ENCODE measurements at places on chromosomes 5 and 9. TPM values are rescaled to one million over a fixed set of nuclear protein-coding genes. Genes with fewer than 3 reads are reported as not detected.

PHYHD1 gene
- total RNA-seq: not detected

CCNJL gene
- total RNA-seq: 35.0 TPM

DNA sequence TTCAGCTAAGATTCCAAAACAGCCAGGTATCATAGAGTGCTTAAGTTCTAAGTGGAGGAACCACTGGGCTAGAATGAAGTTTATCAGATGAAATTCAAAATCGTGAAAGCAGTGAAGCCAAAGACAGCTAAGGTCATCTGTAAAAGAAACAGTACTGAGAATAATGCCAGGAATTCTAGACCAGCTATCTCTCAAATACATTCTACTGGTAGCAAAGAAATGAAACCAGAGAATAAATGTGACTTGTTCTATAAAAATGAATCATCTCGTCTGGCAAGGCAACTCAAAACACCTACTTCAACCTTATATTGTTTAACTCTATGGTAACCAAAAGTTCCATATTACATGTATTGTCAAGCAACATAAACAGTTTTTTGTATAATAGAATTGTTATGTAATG lies 51.3 kb upstream of the RGMB start:
- no peak overlapping the region for H3K27ac ChIP-seq
- DNase-seq: no peak
- H3K4me3 ChIP-seq: no peak overlapping the region
- no peaks in the 10 kb centered on the region for H3K36me3 ChIP-seq
- H3K27me3 ChIP-seq: no peaks in the 10 kb centered on the region
- H3K4me1 ChIP-seq: no peaks in the 10 kb centered on the region

- no peaks in the 10 kb centered on the region for H3K4me1 ChIP-seq
- no peak for DNase-seq
- H3K27me3 ChIP-seq: no peaks in the 10 kb centered on the region
- no peaks in the 10 kb centered on the region for H3K36me3 ChIP-seq
These were observed 311.4 kb downstream of the TMEM167A start for GRCh38 chr5:82765765-82766164.
